Stimulated activated CD8-positive, alpha-beta memory T cell treated with anti-CD3 and anti-CD28 coated beads, Interleukin-15, amount 100 ng/mL, for 1 hour (primary cell): ENCODE measurements at places on chromosomes 6 and 20.

- no peak for DNase-seq
Measured at GRCh38 chr6:90217506-90218127, 79.0 kb downstream of the BACH2 start.

DNA sequence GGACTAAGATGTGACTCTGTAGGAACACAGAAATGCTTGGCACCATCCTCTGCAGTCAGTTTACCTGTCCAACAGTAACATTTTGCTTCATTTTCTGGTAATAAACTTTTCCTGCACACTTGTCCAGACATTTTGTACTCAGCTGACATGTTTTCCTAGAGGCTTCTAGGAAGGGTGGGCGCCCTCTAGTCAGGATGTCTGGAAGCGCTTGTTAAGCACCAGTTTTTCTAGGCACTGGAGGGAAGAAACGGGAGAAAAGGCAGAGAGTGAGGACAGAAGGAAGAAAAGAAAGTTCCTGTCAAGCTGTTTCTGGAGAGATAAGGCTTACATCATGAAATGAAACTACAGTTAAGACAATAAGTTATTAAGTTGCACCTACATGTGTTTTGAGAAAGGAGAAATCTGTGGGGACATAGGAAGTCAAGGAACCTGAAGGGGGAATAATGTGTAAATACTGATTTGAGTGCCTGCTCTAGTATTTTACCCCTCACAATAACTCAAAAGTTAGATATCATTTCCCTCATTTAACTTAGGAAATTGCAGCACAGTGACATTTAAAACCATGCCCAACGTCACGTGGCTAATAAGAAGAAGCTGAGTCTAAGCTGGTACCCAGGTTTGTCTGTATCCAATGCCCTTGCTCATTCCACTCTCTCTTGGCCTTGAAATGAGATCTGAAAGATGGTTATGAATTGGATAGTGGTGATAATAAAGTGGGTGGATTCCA is 42.7 kb upstream of the TNFRSF21 start:
- DNase-seq, result no peak

GRCh38 chr6:3506200-3506599 is 49.4 kb upstream of the SLC22A23 start:
- DNase-seq, result no peak

DNA sequence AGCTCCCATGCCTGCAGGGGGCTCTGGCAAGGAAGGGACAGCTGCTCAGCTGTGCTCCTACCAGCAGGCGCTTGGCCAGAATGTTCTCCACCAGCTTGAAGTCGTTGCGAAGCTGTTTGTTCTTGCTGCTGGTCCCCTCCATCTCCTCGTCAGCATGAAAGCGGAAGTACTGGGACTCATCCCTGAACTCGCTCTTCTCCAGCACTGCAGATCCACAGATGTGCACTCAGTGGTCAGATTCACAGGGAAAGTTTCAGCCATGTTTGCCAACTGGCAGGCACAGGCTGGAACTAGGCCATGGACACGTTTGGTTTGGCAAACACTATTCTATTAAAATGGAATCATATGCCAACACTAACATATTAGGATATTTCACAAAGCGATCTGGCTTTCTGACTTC is 167.9 kb downstream of the PREX1 start:
- no peak for DNase-seq

GRCh38 chr20:3470208-3470626 is 601 bp upstream of the ATRN start:
- no peak for DNase-seq

DNA sequence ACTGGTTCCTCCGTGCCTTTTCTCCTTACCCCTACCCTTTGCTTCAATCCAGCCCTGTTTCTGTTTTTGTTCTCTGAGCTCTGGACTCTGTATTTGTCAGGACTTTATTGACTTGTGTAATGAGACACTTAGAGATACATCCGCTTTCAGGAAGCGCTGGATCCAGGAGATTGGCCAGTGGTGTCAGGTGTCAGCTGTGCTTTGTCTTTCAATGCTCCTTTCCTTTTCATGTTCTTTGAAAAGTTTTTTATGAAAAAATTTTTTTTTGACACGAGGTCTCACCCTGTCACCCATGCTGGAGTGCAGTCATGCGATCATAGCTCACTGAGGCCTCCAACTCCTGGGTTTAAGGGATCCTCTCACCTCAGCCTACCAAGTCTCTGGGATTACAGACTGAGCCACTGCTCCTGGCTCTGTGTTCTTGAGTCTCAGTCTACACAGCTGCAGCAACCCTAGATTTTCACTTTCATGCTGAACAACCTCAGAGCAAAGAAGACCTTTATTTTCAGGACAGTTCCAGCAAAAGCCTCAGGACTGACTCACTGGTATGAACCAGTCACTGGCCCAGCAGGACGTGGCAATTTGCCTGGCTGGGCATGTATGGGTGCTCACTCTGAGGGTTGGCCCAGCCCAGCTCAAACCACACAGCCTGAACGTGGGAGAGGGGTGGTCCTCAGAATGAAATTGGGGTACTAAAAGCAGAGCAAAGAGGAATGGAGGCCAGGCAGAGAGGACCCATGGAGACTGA is 108.5 kb downstream of the DHX35 start:
- no peak for DNase-seq

DNA sequence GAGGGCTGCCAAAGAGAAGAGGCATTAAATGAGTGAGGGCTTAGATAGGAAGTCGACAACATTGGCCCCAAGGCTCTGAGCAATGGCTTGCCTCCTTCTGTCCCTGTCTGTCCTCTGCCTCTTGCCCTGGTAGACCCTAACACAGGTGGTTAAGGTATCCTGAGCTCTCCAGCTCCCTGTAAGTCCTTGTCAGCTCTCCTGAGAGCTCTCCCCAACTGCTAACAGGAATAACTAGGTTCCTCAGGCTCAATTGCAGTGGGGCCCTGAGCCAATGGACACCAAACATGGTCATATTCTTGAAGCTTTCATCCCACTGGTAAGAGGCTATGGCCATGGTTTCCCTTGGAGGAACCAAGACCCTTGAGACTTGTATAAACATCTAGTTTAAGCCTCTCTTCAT is 5.0 kb upstream of the CPNE1 start:
- no peak for DNase-seq

GRCh38 chr20:33401921-33402369 is 626 bp upstream of the CDK5RAP1 start:
- no peak for DNase-seq

DNA sequence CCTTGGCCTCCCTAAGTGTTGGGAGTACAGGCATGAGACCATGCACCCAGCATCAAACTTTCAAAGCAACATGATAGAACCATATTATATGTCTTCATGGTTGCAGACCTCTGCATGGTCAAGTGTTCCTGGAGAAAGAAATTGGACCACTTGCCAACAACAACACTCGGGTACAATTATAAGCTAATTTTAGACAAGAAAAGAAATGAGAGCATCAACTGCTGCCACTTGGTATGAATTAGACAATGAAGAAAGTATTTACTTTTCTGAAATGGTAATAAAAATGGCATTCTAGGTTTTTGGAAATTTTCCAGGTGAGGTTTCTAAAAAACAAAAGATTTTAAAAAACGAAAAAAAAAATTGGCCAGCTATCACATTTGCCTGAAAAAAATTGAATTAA is 7.7 kb upstream of the PM20D2 start:
- DNase-seq, result no peak

DNA sequence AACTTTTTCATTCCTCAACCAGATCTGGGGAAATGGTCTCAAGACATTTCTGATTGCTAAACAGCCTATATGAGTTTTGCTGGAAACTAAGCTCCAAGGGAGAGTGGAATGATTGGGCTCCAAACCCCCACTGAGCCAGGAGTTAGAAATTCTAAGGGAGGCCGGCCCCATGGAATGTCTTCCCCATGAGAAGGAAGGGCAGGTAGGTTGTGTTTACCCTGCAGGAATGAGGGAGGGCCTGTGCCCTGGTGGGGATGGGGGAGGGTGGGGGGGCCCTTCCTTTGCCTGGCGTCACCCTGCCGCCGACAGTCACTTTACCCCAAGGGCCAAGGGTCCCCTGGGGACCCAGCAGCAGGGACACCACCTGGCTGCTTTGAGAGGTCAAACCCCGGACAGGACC is 298.9 kb downstream of the TFAP2C start:
- DNase-seq, result no peak

GRCh38 chr6:118667988-118668387 is 16.6 kb upstream of the CEP85L start:
- no peak for DNase-seq
